ENCODE measurements at places on chromosomes 4 and X. TPM values are rescaled to one million over a fixed set of nuclear protein-coding genes. Genes with fewer than 3 reads are reported as not detected.

DNA sequence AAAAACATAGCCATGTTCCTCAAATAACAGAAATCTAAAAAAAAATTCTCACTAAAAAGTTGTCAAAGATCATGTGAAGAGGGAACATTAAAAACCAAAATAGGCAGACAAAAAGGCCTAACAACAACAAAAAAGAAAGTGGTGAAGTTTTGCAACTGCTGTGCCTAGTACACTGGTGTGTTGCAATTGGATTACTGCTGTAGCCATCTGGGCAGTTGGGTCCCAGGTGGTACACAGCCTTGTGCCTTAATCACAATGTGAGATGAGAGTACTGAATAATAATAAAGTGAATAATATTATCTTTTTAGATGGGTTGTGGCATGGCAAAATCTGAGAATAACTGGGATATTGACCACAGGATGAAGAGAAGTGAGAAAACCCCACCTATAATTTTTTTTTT lies 12.0 kb downstream of the C4orf54 start:
- DNase-seq = no peak

DNA sequence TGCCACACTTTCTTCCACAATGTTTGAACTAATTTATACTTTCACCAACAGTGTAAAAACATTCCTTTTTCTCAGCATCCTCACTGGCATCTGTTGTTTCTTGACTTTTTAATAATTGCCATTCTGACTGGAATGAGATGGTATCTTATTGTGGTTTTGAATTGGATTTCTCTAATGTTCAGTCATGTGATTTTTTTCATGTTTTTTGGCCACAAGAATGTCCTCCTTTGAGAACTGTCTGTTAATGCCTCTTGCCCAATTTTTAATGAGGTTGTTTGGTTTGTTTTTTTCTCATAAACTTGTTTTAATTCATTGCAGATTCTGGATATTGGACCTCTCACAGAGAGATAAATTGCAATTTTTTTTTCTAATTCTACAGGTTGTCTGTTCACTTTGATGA lies 1195.2 kb downstream of the TECRL start:
- DNase-seq = no peak

DNA sequence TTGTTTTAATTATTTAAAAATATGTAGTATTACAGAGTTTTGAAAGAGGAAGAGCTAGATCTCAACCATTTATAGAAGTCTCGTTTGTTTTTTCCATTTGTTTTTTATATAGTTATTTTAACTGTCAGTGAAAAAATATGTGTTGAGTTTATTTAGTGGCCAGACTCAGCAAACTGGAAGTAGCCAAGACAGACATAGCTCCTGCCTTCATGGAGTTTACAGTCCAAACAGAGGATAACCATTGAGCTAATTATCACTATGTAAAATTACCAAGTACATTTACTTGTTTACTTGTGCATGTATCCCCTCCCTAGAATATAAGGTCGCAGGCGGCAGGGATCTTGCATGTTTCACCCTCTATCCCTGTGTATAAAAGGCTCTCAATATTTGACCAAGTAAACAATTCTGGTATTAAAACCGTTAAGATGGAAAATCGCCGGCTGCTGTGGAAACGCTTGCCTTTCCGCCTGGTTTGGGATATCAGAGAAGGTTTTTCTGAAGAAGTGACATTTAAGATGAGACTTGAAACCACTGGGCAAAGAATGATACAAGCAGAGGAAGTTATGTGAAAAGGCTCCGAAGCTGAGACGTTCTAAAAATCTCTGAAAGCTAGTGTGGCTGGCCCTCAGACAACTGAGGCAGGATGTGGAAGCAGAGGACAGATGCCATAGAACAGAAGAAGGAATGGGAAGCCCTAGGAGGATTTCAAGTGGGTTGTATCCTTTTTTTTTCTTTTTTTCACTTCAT lies 1.3 kb upstream of the CCNI start:
- no peak for DNase-seq

- DNase-seq = no peak
These were observed 19.7 kb downstream of the LRCH2 start for GRCh38 chrX:115214151-115214550.

DNA sequence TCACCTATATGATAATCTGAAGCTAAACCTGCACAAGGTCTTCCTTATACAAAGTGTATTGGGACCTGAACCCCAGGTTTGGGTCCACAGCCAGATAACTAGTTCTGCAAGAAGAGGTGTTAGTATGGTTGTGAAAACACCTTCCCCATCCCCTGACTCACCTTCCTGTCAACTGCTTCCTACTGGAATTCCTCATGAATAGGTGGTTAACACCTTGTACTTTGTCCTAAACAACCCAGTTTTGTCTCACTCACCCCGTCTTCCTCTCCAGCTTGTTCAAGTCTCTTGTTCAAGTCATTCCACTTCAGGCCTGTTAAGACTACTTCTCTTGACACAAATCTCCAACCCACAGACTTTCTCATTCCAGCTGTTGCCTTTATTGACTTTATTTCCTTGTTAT lies 45.5 kb downstream of the CCNG2 start:
- no peak for DNase-seq

Gene CTAG1B
- not detected for total RNA-seq

Gene PCSK1N
- 8.9 TPM for total RNA-seq

Gene RAB9B
- 1.5 TPM for total RNA-seq

Gene MSMO1
- total RNA-seq = 75.5 TPM

Gene GRIPAP1
- 38.2 TPM for total RNA-seq

Gene SPANXA2
- total RNA-seq = not detected

Gene CYTL1
- 154 TPM for total RNA-seq
